Prostate gland (tissue), 2 donors: ENCODE measurements at places on chromosomes 11 and 22. TPM values are rescaled to one million over a fixed set of nuclear protein-coding genes. Genes with fewer than 3 reads are reported as not detected.
A peak's percentile ranks its signal among the peaks of the same experiment; 100 is the strongest.

Gene CLMP
- total RNA-seq: 10.7 TPM

Gene CDK2AP2
- total RNA-seq: 57.1 TPM

Gene MAML2
- total RNA-seq: 30.4 TPM

Gene HSPB2
- not detected for total RNA-seq

Gene MRGPRX4
- not detected for total RNA-seq

Gene ZNF214
- total RNA-seq: 3.6 TPM

Gene GLYAT
- total RNA-seq: not detected

Gene SLC6A5
- 0.40 TPM for total RNA-seq

Gene NPAS4
- 0.74 TPM for total RNA-seq

Gene TNNI2
- not detected for total RNA-seq

Gene NCF4
- 0.91 TPM for total RNA-seq

Gene AMOTL1
- 49.2 TPM for total RNA-seq

GRCh38 chr11:92888696-92889095, 80.8 kb upstream of the MTNR1B start:
- H3K27ac ChIP-seq: no peak overlapping the region
- H3K36me3 ChIP-seq: no peaks in the 10 kb centered on the region
- no peak overlapping the region for H3K4me3 ChIP-seq
- DNase-seq: no peak
- no peaks in the 10 kb centered on the region for H3K4me1 ChIP-seq

DNA sequence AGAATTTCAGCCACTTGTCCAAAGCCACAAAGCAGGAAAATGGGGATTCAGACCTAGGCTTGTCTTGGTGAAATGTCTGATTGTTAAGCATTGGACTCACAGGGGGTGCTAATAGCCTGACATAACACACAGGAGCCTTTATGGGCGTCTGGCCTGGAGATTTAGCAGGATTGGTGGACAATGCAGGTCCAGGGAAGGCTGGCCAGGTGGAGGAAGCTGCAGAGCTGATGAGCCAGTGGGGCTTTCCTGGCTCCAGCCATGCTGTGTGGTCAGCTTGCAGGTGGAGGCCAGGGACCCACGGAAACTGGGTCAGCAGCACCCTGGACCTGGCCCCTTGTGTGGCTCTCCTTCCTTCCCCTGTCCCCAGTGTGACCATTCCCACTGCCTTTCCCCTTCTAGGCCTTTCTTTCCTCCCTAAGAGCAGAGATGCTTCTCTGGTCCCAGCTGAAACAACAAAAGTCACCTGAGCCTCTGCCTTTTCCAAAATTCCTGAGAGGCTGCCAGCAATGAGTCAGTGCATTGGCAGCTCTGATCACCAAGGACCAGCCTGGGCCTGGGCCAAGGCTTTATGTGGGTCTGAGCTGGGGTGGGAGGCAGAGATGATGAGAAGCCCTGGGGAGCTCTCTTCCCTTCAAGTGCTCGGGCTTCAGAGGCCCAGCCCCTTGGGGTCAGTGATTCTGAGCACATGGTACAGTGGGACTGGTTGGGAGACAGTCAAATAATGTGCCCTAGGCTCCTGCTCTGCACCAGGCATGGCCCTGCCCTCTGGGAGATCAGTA, 85.2 kb downstream of the CCDC81 start:
- peak overlapping the region; percentile 50 for H3K27ac ChIP-seq
- H3K27me3 ChIP-seq: no peaks in the 10 kb centered on the region
- no peak overlapping the region for H3K4me3 ChIP-seq

DNA sequence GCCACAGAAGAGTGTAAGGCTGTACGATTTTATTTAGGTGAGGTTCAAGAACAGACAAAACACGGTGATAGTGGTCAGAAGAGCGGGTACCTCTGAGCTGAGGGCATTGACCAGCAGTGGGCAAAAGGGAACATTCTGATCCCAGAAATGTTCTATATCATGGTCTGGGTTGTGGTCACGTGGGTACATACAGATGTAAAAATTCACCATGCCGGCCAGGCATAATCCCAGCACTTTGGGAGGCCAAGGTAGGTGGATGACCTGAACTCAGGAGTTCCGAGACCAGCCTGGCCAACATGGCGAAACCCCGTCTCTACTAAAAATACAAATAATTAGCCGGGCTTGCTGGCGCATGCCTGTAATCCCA, 31.1 kb upstream of the GCAT start:
- no peaks in the 10 kb centered on the region for H3K36me3 ChIP-seq
- peak overlapping the region; percentile 55 for H3K27ac ChIP-seq
- no peaks in the 10 kb centered on the region for H3K27me3 ChIP-seq
- DNase-seq: no peak
- H3K4me1 ChIP-seq: peaks cover 4% of the 10 kb centered on the region

DNA sequence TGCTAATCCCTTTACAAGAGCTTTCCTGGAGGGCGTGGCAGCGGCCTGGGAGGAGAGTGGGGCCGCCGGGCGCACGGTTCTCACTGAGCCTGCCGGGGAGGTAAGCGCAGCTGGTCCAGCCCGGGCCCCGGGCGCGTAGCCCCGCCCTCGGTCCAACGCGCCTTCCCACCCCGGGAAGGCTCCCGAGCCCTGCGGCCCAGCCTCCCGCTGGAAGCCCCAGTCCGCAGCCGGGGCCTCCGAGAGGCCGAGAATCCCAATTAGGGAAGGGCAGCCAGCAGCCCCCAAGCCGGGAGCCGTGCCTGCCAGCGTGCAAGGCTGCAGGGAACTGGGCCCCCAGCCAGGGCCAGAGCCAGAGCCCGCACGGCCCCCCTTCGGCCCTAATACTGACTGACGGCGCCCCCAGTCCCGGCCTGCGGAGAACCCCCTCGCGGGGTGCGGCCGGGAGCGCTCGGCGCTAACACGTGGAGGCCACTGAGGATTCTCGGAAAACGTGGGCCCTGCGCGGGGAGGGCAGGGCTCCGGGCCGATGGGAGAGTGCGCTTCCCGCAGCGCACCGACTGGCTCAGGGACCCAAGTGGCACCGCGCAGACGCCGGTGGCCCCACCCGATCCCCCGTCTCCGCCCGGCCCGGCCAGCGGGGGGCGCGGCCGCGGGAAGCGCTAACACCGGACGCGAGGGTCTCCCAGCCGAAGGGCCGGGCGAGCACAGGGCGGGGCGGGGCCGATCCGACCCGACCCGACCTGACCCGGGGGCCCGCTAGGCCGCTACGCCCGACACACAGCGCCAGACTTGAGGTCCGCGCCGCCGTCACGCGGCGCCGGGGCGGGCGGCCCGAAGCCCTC, 5.7 kb downstream of the ZFTA start:
- H3K27ac ChIP-seq: peak overlapping the region; percentile 42
- no peaks in the 10 kb centered on the region for H3K36me3 ChIP-seq
- H3K4me3 ChIP-seq: peak overlapping the region; percentile 27
- no peaks in the 10 kb centered on the region for H3K27me3 ChIP-seq
- no peak for DNase-seq

DNA sequence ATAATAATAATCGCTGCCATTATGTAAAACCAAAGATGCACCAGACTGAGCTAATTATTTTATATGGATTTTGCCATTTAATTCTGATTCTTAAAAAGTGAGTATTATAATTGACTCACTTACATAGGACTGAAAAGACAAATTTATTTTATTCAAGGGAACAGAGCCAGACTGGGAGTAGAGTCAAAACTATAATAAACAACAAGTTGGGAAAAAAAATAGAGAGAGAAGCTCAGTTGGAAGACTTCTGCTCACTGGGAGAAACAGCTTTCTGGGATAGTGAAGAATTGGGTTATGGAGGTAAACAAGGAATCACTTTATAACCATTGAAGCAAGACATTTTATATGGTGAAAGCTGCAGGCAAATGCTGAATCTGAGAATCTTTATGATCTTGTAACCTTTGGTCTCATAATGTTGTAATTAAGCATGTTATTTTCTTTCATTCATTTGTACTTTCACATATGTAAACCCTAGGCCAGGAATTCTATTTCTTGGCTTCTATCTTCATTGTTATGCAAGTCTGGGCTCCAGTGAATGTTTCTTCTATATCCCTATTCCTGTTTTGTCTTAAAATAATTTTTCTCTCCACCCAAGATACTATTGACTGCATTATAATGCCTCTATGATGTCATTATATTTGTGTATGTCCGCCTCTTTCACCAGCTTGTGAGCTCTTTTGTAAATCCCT, 725.3 kb upstream of the CCDC179 start:
- H3K4me3 ChIP-seq: no peak overlapping the region
- no peak overlapping the region for H3K27ac ChIP-seq
- H3K36me3 ChIP-seq: no peaks in the 10 kb centered on the region
- DNase-seq: no peak
- no peaks in the 10 kb centered on the region for H3K27me3 ChIP-seq
- H3K4me1 ChIP-seq: no peaks in the 10 kb centered on the region

DNA sequence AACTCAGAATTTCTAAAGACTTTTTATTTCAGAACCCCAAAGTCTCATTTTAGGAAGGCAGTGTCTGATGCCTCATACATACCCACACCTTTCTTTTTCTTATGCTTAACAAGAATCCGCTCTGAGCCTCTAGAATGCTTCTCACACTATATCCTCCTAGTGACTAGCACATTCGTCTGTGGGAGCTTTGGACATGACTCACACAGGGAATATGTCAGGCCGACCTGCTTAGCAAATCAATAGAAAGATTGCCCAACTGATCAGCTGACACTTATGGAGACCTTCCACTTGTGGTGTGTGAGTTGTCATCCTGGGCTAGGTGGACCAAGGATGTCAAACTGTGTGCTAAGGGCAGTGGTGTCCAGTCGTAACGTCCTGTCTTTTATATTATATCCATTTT, 129.9 kb upstream of the TTC12 start:
- H3K4me3 ChIP-seq: no peak overlapping the region
- no peaks in the 10 kb centered on the region for H3K36me3 ChIP-seq

- H3K4me3 ChIP-seq: no peak overlapping the region
- H3K27ac ChIP-seq: no peak overlapping the region
- no peaks in the 10 kb centered on the region for H3K27me3 ChIP-seq
- peaks cover 3% of the 10 kb centered on the region for H3K4me1 ChIP-seq
- H3K36me3 ChIP-seq: no peaks in the 10 kb centered on the region
Measured at GRCh38 chr11:46263120-46263519, 14.3 kb upstream of the CREB3L1 start.

GRCh38 chr11:71977743-71978418, 20.8 kb upstream of the IL18BP start:
- no peak overlapping the region for H3K4me3 ChIP-seq
- H3K27me3 ChIP-seq: no peaks in the 10 kb centered on the region
- DNase-seq: peak; percentile 52
- no peak overlapping the region for H3K27ac ChIP-seq

DNA sequence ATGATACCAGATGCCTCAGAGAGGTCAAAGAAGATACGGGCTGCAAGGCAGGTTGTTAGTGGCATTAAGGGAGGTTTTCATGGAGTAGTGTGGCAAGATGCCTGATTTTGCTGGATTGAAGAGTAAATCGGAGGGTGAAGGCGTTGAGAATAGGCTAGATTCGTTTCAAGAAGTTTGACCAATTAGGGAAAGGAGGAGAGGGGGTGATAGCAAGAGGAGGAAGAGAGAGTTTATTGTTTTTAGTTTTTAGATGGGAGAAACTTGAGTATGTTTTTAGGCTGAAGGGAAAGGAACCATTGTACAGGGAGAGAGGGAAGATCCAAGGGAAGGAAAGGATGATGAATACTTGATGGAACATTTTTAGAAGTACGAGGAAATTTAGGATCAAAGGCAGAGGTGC, 16.5 kb downstream of the CSTPP1 start:
- no peak overlapping the region for H3K4me3 ChIP-seq
- no peak overlapping the region for H3K27ac ChIP-seq

DNA sequence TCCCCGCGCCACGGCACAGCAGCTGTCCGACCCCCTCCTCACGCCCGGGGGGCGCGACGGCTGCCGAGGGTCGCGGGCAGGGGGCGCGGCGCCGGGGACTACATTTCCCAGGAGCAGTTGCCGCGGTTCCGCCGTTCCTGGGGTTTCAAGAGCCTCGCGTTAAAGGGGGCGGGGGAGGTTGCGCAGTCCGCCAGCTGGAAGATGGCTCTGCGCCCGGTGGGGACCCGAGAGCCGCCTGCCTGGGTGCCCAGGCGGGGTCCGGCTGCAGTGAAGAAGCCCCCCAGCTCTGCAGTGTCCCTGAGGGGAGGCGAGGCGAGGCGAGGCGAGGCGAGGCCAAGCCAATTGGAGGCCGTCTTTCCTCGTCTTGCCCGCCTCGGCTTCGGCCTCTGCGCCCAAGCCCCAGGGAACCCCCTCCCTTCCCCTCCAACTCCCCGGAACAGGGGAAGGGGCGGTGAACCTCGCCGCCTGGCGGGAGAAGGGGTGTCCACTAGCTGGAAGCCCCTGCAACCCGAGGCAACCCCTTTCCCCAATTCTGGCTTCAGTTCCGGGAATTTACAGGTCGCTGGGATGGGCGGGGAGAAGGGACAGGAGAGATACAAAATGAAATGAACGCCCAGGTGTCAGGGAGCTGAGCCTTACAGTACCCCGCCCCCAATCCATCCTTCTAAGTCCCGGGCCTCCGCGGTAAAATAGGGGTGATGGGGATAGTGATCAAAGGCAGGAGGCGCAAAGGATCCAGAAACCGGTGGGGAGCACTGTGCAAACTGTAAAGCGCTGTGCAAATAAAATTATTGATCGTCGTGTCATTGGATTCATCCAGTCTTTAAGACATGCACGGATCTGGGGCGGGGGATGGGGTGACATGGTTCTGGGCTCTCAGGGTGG, 5.2 kb upstream of the GCAT start:
- no peaks in the 10 kb centered on the region for H3K36me3 ChIP-seq
- H3K27ac ChIP-seq: peak overlapping the region; percentile 94
- DNase-seq: no peak

GRCh38 chr22:19527861-19528417, 3.7 kb upstream of the CLDN5 start:
- no peak overlapping the region for H3K27ac ChIP-seq

GRCh38 chr11:96293109-96293508, 49.9 kb downstream of the MAML2 start:
- no peaks in the 10 kb centered on the region for H3K27me3 ChIP-seq
- H3K27ac ChIP-seq: no peak overlapping the region
- H3K4me3 ChIP-seq: no peak overlapping the region

GRCh38 chr11:45880772-45881570, 4.5 kb upstream of the MAPK8IP1 start:
- no peak for DNase-seq
- no peaks in the 10 kb centered on the region for H3K36me3 ChIP-seq
- H3K27me3 ChIP-seq: no peaks in the 10 kb centered on the region
- no peak overlapping the region for H3K4me3 ChIP-seq
